ENCODE measurements at places on chromosomes 12 and 14.
A peak's percentile ranks its signal among the peaks of the same experiment; 100 is the strongest.

- DNase-seq = no peak
These were observed 948.4 kb upstream of the ATXN7L3B start for GRCh38 chr12:73589220-73589619.

- no peak for DNase-seq
These were observed 6.7 kb upstream of the CDKL1 start for GRCh38 chr14:50403419-50403818.

GRCh38 chr12:64510667-64511066, 58.7 kb downstream of the TBK1 start:
- DNase-seq = no peak

GRCh38 chr14:24843494-24843893, 206.5 kb downstream of the STXBP6 start:
- DNase-seq = no peak

- no peak for DNase-seq
These were observed 268.6 kb downstream of the BTG1 start for GRCh38 chr12:91877022-91877421.

GRCh38 chr12:50600364-50600763, 95.6 kb downstream of the DIP2B start:
- peak; percentile 53 for DNase-seq

DNA sequence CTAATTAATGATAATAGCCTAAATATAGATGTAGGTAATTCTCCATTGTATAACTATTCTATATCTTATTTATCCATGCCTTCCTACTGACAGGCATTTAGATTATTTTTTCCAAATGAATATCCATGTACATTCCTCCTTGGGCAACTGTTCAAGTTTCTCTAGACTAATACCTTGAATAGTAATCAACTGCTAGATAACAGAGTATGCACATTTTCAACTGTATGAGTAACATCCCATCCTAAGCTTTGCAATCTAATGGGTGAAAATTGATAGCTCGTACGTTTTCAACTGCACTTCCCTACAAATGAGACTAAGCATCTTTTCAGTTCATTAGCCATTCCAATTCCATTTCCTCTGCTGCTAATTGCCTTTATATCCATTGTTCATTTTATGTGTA, 37.0 kb downstream of the YAF2 start:
- no peak for DNase-seq

- DNase-seq = no peak
These were observed 40.4 kb upstream of the GZMB start for GRCh38 chr14:24674204-24674970.

DNA sequence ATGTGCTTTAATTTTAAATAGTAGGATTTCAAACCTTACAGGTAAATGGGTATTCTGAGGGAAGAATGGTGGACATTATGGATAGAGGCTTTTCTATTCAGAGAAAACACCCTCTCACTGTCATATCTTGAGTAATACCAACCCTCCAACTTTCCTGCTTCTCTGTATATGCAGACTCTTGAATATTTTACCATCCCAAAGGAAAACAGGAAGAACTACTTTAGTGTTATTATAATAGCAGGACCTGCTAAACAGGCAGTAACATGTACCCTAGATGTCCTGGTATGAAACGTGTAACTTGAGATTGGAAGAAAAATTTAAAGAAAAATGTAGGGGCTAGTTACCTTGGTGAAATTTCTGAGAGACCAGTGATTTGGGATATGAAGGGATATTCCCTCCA, 82.9 kb upstream of the TRHDE start:
- no peak for DNase-seq

- no peak for DNase-seq
These were observed 23.1 kb downstream of the MAX start for GRCh38 chr14:65079201-65079600.

GRCh38 chr14:63781686-63782085, 53.8 kb upstream of the SGPP1 start:
- DNase-seq = no peak

GRCh38 chr12:9111525-9111924, 4.2 kb downstream of the A2M start:
- no peak for DNase-seq

DNA sequence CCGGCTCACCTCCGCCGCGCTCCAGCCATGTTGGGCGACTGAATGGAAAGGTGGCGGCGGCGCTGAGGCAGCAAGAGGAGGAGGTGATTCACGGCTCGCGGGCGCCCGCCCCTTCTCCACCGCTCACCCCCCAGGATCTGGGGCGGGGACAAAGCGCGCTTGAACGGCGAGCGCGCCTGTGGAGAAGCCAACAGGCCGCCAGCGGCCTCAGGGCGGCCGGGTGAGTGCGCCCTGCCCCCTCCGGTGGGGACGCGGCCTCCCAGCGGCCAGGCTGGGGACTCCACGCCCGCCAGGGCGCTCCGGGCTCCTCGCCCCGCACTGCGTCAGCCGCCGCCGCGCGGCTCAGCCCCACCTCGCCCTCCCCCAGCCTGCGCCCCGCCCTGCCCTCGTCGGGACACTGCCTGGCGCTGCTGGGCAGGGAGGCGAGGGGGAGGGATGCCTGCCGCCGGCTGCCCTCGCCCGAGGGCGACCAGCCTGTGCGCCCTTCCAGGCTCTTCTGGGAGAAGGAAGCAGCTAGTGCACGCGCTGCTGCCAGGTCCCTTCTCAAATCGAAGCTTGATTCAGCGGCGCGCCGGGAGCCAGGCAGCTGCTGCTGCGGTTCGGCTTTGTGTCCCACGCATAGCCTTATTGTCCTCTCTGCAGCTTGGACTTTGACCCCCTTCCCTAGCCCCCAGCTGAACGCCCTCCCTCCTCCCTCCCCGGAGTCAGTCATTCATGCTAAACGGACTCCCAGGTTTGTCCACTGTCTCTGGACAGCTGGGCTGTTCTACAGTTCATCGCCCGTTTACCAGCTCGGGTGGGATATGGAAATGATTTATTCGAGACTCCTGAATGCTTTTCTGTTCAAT, at the start of gene KIF21A:
Gene KIF21A (minus strand): TSS at position 40 of the 848 bp plus-strand sequence. CDS start 150 bp downstream, outside the sequence.
- DNase-seq = peak; percentile 84

DNA sequence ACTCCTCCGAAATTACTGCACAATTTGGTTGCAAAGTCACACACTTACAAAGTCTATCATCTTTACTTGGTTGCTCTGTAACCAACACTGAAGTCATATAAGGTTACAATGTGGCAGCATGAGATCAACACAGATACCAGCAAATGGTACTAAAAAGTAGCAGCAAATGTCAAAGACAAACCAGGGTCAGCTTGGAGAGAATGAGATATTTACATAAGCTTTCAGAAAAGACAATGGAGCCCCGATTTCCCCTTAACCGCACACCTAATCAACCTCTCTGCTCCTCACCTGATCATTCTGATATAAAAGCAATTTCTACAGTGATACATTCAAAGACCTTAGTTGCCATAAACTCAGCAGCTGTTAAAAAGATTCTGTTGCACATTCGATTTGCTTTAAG, 76.4 kb upstream of the FOXN3 start:
- no peak for DNase-seq

GRCh38 chr12:58757422-58757821, 162.9 kb downstream of the LRIG3 start:
- DNase-seq = no peak

DNA sequence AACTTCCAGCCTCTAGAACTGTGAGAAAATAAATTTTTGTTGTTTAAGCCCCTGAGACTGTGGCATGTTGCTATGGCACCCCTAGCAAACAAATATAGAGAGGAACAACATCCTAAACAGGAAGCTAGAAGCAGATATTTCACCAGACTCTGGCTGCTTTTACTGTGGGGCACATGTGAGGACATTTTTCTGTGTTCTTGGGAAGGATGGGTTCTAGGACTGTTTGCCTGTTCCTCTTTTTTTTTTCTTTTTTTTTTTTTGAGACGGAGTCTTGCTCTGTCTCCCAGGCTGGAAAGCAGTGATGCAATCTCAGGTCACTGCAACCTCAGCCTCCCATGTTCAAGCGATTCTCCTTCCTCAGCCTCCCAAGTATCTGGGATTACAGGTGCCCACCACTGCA, 4.2 kb upstream of the HRK start:
- DNase-seq = no peak

DNA sequence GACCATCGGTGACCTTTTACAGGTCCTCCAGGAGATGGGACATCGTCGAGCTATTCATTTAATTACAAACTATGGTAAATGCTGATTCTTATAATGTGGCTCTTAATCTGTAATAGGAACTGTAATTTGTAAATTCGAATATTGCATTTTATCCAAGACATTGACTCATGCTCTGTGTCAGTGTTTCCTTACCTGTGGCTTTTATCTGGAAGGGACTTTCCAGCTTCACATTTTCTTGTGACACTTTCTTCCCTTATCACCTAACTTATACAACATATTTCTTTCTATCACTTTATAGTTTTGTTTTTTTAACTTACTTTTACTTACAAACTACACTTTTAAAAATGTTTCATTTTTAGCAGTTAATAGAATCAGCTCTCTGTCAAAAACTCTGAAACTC, 14.8 kb downstream of the IRAK3 start:
- DNase-seq = no peak

DNA sequence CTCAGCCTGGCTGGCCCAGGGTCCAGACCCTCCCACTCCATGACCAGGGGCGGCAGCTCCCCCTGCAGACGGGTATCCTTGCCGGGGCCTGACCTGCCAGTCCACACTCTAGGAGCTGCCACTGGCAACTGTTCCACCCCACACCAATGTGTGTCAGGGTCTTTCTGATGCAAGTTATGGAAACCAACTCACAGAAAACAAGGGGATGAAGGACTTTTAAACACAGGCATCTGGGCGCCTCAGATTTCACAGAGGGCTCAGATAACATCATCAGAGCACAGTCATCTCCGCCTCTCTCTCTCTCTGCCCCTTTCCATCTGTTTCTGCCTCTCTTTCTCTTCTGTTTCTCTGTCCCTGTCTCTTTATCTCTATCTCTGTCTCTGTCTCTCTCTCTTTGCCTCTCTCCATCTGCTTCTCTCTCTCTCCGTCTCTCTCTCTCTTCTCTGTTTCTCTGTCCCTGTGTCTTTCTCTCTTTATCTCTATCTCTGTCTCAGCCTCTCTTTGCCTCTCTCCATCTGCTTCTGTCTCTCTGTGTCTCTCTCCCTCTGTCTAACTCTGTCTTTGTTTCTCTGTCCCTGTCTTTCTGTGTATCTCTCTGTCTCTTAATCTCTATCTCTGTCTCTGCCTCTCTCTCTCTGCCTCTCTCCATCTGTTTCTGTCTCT, 67.4 kb upstream of the FBRSL1 start:
- no peak for DNase-seq

DNA sequence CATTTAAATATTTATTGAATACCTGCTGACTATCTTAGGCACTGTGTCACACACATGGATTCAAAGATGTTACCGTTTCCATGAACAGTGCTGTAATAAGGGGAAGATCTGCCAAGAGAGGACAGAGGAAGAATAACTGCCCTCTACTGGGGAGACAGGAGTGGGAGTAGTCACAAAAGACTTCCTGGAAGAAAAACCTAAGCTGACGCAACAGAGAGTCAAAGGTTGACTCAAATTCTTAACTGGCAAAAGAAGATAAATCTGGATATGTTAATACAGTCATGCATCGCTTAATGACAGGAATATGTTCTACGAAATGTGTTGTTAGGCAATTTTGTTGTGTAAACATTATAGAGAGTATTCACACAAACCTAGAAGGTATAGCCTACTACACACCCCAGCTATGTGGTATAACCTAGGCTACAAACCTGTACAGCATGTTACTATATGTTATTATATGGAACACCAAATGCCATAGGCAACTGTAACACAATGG, 51.5 kb downstream of the DCAF5 start:
- peak; percentile 14 for DNase-seq

GRCh38 chr14:83614956-83615355, 1915.0 kb upstream of the FLRT2 start:
- DNase-seq = no peak

DNA sequence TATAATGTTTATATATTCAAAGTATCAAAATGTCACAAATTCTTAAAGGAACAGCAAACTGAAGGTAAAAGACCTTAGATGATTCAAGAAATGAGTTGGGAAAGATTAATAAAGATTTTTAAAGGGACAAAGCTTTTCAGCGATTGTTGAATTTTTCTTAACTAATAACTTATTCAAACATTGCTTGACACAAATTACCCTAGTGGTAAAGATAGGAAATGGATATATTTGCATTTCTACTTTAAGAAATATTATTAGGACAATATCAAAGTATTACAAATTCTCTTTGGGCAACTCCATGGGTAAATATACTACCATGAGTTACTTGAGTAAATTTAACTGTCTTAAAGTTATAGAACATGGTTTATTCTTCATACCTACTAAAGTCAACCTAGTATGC, 266.0 kb upstream of the GARIN2 start:
- DNase-seq = no peak

DNA sequence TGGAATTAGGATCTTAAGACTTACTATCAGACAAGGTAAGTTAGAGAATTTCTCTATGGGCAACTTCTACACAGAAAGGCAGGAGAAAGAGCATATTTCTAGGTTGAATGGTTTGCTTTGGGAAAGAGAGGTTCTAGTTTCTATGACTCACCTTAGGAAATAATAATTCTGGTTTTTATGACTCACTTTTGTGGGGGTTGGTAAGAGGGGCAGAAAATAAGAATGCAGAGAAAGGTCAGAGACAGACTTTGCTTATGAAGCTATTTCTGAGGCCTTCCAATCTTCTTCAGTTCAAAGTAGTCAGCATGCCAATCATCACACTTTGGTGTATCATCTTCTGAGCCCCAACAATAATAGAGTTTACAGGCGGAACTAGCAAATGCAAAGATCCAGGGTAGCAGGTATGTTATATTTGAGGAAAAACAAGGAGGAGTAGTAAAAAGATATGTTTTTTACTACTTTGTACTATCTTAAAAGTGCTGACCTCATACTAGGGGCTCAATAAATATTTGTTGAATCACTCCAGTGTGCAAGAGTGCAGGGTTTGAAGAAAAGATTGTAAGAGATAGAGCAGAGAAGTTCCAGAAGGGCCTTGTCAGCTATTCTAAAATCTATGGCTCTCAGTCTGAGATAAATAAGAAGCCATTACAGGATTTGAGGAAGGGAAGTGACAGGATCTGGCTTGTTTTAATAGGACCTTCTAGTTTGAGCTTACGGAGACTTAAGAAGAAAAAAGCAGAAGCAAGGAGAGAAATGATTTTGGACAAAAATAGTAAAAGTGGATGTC, 56.7 kb upstream of the LRFN5 start:
- no peak for DNase-seq

- peak; percentile 54 for DNase-seq
These were observed 38.7 kb upstream of the CRY1 start for GRCh38 chr12:107131832-107132616.

DNA sequence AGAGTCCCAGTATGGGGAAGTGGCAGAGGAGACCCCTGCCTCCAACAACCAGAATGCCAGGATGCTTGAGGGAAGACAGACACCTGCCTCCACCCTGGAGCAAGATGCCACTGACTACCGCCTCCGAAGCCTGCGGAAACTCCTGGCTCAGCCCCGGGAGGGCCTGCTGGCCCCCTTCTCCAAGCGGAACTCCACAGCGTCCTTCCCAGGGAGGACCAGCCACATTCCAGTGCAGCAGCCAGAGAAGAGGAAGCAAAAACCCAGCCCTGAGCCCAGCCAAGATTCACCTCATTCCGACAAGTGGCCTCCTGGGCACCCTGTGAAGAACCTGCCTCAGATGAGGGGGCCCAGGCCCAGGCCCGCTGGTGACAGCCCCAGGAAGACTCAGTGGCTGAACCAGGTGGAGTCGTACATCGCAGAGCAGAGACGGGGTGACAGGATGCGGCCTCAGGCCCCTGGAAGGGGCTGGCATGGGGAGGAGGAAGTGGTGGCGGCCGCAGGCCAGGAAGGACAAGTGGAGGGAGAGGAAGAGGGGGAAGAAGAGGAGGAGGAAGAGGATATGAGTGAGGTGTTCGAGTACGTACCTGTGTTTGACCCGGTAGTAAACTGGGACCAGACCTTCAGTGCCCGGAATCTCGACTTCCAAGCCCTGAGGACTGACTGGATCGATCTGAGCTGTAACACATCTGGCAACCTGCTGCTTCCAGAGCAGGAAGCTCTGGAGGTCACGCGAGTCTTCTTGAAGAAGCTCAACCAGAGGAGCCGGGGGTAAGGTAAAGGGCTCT, 93.7 kb downstream of the B4GALNT3 start:
- DNase-seq = no peak
